ENCODE measurements at places on chromosomes 12 and 14.

- DNase-seq, result peak; percentile 23
Measured at GRCh38 chr12:11652351-11653040, 3.0 kb downstream of the ETV6 start.

GRCh38 chr14:23302290-23303225 is at the start of gene PPP1R3E:
Gene PPP1R3E (minus strand): TSS chr14:23302859. CDS start chr14:23302576, 283 bp downstream.
- peak; percentile 84 for DNase-seq

DNA sequence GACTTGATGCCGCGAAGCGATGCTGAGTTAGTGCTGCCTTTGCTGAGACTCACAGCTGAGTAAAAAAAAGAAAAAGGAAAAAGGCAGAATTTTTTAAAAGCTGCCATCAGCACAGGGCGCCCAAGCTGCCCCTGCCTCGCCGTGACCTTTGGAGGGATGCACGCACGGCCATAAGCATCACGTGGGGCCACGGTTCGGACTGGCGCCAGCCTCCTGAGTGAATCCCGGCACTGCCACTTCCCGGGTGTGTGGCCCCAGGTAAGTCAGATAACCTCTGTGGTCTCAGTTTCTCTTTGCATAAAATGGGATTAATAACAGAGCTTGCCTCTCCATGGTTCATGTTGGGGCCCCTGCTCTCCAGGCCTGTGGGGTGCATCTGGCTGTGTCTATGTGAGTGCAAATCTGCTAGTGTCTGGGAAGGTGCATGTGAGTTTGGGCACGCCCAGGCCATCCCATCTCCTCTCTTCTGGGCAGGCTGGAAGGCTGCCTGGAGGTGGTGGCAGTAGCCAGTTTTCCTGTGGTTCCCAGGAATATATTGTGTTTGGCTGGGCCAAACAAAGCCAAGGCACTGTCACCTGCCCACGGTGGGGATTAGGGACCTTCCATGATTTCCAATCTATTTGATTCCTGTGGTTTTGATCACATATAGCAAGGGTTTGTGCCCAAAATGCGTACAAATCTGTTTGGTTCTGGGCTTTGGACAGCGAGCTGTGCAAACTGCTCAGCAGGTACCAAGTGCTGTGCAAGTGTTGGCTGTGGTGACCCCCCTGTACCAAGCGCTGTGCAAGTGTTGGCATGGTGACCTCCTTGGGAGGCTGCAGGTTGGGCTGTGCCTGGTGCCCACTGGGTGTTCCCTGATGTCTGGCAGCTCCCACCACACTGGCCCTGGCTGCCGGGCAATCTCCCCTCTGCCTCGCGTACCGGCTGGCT is 43.5 kb upstream of the NCOR2 start:
- no peak for DNase-seq

GRCh38 chr12:46354111-46354801 is 18.3 kb downstream of the SLC38A2 start:
- no peak for DNase-seq

GRCh38 chr14:34208532-34208931 is 253.5 kb downstream of the SPTSSA start:
- DNase-seq, result no peak

GRCh38 chr12:94255006-94255405 is 106.6 kb downstream of the PLXNC1 start:
- DNase-seq, result no peak

GRCh38 chr12:27844366-27845090 is 64.5 kb upstream of the MANSC4 start:
- DNase-seq, result no peak

DNA sequence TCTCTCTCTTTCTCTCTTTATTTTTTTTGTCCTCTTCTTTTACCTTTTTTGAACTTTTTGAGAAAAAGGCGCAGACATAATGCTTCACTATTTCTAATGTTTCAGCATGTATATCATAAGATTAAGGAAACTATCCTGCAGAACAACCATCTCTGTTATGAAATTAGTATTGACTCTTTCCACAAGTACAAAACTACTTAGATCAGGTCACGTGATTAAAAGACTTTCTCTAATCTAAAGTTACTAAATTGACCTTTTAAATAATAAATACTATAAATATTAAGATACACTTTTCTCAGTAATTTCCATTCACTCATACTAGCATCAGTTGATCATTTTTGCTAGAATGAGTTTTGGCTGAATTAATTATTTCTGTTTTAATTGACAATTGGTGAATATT is 844.5 kb upstream of the LRFN5 start:
- no peak for DNase-seq

- no peak for DNase-seq
Measured at GRCh38 chr14:104939666-104940410, 15.2 kb downstream of the PLD4 start.

- no peak for DNase-seq
Measured at GRCh38 chr14:93957751-93958566, 18.4 kb downstream of the ASB2 start.

DNA sequence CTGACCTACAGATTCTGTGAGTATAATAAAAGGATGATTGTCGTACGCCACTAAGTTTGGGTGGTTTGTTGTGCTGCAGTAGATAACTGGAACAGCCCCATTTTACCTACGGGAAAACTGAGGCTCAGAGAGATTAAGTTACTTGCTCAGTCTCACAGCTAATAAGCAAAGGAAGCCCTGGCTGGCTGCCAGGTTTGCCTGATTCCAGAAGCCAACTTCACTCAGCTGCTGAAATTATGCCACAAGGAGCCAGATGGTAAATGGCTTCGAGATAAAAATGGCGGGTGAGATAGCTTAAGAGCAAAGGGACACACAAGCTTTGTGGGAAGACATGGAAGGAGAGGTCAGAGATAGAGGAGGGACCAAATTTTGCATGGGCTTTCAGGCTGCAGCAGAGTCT is 191.5 kb upstream of the NOS1 start:
- no peak for DNase-seq

GRCh38 chr14:95462491-95462890 is 54.0 kb downstream of the SYNE3 start:
- no peak for DNase-seq

GRCh38 chr12:109760031-109760929 is 46.7 kb downstream of the FAM222A start:
- no peak for DNase-seq

- no peak for DNase-seq
Measured at GRCh38 chr12:88398031-88398430, 182.2 kb downstream of the KITLG start.

DNA sequence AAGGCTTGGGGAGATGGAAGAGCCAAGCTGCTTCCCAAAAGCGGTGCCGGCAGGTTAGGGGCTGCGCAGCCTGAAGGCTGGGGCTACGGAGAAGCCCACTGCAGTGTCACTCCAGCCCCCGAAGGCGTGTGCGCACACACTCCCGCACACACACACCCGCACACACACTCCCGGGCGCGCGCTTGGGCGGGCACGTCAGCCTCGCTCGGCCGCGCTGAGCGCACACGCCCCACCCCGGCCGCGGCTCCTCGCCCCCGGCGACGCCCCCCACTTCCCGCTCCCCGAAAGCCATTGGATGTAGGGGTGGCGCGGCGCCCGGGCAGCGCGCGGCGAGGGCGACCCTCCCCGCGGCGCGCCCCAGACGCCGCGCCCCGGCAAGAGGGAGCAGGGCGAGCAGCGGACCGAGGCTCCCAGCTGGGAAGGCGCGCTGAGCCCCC is at the start of gene KCNK10:
Gene KCNK10 (minus strand): TSS at position 184 of the 437 bp plus-strand sequence. CDS start 471 bp downstream, outside the sequence.
- DNase-seq, result no peak

GRCh38 chr12:1481906-1482305 is 112.5 kb downstream of the FBXL14 start:
- no peak for DNase-seq

DNA sequence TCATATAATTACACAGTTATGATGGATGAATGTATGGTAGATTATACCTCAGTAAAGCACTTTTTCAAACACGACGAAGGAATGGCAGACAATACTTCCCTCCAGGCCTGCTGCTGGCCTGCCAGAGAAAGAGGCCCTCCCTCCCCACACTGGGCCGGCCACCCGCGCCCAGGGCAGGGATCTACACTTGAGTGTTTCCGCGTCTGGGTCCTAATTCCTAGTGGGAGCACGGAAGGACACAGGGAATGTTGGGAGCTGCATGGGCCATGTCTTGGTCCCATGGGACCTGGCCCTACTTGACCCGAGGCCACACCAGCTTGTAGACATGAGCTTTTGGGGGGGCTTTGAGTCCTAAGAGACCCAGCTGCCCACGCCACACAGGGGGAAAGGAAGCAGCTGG is 52.0 kb downstream of the STX2 start:
- no peak for DNase-seq

GRCh38 chr12:79344855-79345847 is 345.6 kb downstream of the PAWR start:
- DNase-seq, result peak; percentile 1

DNA sequence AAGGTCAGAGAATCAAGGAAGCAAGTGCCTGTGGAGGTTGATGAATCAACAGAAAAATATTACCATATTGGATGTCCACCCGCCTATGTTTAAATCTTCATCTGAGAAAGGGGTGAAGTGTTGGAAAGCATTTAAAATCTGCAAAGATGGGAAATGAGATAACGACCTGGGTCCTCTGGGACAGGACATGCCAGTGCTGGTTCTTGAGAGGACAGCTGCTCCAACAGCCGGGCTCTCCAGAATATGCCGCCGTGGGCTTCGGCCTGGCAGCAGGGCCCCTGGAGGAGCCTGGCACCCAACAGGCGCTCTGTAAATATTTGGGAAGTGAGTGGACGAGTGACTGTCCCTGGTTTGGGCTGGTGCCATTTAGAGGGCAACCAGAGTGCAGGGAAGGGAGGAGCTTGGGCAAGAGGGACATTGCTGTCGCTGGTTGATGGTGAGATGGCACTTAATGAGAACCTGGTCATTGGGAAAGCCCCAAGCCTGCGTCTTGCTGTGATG is 129.9 kb downstream of the KCNA5 start:
- DNase-seq, result no peak

DNA sequence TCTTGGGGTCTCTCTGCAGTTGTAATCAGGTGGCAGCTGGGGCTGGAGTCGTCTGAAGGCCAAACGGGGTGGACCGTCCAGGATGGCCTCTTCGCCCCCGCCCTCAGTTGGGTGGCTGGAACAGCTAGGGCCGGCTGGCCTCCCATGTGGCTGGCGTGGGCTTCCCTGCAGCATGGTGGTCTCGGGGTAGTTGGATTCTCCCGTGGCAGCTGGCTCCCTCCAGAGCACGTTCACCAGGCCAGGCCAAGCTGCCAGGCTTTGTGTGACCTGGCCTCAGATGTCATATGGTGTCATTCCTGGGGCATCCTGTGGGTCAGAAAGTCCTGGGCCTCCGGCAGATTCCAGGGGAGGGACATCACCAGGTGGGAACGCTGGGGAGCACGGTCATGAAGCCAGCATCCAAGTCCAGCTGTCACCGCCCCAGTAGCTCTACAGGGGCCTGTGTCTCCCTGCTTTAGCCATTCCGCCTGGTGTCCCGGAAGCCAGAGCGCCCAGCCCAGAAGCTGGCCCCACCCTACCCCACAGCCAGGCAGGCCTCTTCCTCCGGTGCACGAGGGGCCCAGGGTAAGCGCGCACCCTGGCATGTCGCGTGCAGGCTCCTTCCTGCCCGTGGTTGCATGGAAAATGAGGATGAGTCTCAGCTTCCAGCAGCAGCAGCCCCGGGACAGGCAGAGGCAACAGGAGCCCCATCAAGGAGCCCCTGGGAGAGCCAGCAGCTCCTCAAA is 1.3 kb upstream of the NUDT14 start:
- no peak for DNase-seq

DNA sequence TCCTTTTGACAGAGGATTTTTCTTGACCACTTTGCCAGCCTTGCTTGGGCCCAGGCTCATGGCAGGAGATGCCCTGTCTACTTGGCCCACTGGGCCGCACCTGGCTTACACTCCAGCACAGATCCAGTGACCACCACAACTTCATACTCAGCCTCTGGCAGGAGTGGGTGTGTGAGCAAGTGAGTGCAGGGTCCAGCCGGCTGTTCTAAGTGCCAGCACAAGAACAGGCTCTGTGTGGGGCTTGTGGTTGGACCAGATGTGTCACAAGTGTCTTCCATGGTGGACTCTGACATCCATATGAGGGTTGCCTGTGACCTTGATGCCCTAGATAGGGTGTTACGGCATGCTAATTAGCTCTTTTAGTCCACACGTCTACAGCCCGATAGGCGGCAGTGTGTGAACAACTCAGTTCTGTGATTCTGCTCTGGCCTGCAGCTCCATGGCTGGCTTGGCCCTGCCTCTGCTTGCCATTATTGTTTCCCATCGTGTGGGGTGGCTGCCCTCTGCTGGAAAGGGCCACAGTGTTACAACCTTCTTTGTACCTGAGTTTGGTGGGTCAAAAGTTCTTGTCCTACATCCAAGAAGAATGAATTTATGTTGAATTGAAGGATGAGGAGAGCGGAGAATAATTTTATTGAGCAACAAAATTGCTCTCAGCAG is 1089.1 kb downstream of the SLC6A15 start:
- DNase-seq, result peak; percentile 20

- DNase-seq, result no peak
Measured at GRCh38 chr12:105783983-105784947, 354.5 kb downstream of the NUAK1 start.

- no peak for DNase-seq
Measured at GRCh38 chr12:121467638-121468498, 68.0 kb downstream of the RNF34 start.

GRCh38 chr12:5213990-5214389 is 170.3 kb downstream of the KCNA5 start:
- DNase-seq, result no peak

DNA sequence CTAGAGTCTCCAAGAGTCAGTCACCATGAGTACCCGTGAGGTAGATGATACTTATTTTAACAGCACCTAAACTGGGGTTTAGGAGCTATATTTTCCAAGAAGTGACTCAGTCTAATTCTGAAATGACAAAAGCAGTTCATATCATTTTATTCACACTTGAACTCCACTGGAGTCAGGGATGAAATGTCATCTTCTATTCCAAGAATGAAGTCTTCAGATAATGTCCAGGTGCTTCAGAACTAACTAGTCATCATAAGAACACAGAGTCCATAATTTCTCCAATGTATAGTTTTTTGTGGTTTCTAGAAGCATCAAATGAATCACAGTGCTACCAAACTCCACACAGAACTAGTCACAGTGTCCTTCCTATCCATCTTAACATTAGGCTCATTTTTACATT is 13.3 kb downstream of the DNM1L start:
- DNase-seq, result no peak

GRCh38 chr14:59175404-59175803 is 13.1 kb upstream of the DAAM1 start:
- DNase-seq, result no peak

DNA sequence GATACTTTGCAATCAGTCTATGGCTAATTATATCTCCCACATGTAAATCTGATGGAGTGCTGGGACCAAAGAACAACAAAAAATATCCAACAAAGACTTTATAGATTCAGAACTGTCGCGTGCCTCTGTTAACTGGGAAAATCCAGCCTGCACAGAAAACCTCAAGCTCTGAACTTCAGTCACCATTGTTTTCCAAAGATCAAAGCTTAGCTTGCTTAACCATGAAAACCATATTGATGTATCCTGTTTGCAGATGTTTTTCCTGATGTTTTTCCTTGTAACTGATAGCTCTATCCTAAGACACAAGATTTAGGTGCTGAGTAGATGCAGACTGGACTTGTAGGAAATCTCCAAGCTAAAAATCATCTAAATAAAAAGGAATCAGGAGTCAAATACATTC is 163.7 kb downstream of the GXYLT1 start:
- no peak for DNase-seq

GRCh38 chr12:68959891-68960464 is 27.0 kb upstream of the CPM start:
- DNase-seq, result no peak

GRCh38 chr14:20631880-20632389 is 9.6 kb downstream of the OR6S1 start:
- peak; percentile 11 for DNase-seq

All from activated naive CD4-positive, alpha-beta T cell treated with anti-CD3 and anti-CD28 coated beads, Interleukin-2, amount 50 U/mL, for 72 hours (primary cell).